ENCODE measurements at places on chromosomes 7 and 10.

- peak; percentile 47 for DNase-seq
These were observed 18.4 kb downstream of the ADAM8 start for GRCh38 chr10:133258066-133258817.

DNA sequence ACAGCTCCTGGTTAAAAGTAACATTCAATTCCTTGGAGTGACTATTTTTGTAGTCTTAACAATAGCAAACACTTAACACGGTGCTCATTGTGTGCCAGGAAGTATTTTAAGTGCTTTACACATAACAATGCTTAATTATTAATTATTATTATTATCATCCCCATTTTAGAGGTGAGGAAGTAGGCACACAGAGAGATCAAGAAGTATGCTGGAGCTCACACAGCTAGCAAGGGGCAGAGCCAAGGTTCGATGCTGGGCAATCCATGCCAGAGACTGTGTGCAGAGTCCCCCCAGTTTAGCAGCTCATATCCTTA is 48.2 kb upstream of the SMNDC1 start:
- no peak for DNase-seq

DNA sequence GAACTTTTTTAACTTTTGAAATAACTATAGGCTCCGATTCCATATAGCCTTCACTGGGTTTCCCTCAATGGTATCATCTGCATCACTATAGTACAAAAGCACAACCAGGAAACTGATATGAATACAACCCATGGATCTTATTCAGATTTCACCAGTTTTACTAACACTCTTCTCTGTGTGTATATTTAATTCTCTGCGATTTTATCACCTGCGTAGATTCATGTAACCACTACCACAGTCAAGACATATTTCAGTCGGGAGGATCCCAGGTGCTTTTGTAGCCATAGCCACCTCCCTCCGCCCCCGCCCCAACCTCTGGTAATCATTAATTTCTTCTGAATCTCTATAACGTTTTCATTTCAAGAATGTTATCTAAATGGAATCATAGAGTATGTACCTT is 82.8 kb upstream of the C7orf33 start:
- DNase-seq: no peak

- DNase-seq: peak; percentile 37
These were observed 42.4 kb upstream of the AGBL3 start for GRCh38 chr7:134943785-134944400.

DNA sequence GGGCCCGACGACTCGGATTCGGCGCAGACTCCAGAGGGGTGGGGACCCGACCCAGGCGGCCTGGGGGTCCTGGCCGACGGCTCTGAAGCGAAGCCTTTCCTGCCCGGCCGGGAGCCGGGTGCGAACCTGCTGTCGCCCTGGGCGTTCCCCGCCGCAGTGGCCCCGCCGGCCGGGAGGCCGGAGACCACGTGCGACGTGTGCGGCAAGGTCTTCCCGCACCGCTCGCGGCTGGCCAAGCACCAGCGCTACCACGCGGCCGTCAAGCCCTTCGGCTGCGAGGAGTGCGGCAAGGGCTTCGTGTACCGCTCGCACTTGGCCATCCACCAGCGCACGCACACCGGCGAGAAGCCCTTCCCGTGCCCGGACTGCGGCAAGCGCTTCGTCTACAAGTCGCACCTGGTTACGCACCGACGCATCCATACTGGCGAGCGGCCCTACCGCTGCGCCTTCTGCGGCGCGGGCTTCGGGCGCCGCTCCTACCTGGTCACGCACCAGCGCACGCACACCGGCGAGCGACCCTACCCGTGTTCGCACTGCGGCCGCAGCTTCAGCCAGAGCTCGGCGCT is 15.4 kb downstream of the ZNF316 start:
- DNase-seq: no peak

DNA sequence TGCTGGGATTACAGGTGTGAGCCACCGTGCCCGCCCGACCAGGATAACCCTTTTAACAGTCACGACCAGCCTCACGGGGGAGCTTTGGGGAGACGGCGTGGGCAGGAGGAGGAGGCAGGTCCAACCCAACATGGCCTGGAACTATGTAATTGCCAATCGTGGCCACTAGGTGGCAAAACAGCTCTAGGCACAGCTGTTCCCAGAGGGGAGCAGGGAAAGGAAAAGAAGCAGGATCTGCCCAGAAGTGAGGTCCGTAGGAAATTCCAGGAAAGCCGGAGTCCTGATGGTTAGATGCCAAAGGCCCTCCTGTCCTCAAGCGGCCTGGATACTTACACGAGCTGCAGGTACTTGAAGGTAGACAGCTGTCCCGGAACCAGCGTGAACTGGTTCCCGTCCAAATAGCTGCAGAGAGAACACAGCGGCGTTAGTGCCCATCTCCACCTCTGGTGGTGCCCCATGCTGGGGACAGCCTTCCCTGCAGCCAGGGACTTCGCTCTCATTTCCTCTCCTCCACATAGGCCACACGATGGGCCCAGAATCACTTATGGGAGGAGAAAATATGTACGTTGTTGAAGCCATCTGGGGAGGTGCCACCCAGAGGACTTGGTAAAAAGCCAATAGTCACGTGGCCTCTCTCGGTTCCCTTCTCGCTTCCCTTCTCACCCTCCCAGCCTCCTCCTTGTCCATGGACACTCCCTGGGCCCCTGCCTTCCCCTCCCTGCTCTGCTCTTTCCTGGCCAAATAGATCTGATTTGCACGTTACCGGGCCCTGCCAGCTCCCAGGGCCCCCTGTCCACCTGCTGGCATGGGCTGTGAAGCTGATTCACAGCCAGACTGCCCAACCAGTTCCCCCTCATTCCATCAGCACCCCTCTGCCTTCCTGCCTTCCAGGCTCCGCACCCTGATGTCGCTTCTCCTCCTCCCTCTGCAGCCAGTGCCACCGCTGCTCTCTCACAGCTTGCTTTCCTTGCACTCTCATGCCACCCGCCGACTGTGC is 148.1 kb downstream of the SLIT1 start:
- peak; percentile 78 for DNase-seq

DNA sequence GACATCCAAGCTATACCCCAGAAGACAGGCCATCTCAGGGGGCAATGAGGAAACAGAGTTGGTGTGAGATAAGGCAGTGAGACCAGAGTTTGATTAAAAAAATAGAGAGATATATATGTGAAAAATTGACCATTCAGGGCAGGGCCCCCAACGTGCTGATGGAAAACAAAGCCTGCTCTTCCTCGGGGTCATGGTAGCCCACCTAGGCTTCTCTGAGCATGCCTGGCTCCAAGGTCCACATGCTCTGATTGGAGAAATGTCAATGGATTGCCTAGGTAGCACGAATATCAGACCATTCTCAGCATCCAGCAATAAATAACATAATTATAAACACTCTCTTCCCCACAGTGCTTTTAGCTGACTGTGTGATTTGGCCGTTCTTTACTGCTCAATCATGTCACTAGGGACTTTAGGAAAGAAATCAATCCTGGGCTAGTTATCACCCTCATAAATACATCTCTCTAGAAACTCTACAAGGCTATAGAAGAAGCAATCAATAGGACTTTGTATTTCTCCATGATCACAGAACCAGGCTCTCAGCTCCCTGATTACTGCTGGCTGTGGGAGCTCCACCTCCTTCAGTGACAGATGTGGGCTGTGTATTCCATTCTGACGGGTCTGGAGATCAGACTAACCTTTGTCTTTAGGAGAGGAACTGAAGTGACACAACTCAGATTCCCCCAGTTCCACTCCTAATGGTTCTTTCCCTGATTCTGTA is 766.4 kb downstream of the GRID1 start:
- DNase-seq: no peak

All from bronchial epithelial cell (primary cell).